ENCODE measurements at places on chromosomes 11 and 22.

- no peak for DNase-seq
Measured at GRCh38 chr11:70580036-70580805, 181.9 kb downstream of the CTTN start.

- DNase-seq: no peak
Measured at GRCh38 chr11:36688132-36688531, 90.1 kb upstream of the RAG2 start.

GRCh38 chr11:101553891-101554292, 29.9 kb downstream of the TRPC6 start:
- DNase-seq: no peak

- peak; percentile 66 for DNase-seq
Measured at GRCh38 chr22:35349368-35349703, 31.6 kb upstream of the HMOX1 start.

DNA sequence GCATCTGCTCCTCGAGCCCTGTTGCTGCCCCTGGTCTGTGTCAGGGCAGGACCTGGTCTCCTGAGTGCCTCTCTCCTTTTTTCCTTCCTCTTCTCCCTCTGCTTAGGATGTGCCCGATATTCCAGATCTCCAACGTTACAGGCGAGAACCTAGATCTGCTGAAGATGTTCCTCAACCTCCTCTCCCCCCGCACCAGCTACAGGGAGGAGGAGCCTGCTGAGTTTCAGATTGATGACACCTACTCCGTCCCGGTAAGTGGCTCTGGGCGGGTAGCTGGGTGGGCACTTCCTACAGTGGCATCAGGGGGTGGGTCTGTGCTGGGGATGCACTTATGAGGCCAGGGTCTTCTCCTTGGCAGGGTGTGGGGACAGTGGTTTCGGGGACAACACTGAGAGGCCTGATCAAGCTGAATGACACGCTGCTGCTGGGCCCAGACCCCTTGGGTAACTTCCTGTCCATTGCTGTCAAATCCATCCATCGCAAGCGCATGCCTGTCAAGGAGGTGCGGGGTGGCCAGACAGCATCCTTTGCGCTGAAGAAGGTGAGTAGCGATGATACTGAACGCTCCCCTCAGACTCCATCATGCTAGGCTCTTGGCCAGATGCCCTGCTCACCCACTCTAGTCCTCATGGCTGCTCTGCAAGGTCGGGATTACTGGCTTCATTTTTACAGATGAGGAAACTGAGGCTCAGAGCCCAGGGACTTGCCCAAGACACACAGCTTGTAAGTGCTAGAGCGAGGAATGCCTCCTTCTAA, 20.3 kb downstream of the GTPBP1 start:
- no peak for DNase-seq

GRCh38 chr11:130783323-130783722, 133.0 kb downstream of the SNX19 start:
- no peak for DNase-seq

- DNase-seq: no peak
Measured at GRCh38 chr11:36304351-36304750, 8.3 kb downstream of the PRR5L start.

DNA sequence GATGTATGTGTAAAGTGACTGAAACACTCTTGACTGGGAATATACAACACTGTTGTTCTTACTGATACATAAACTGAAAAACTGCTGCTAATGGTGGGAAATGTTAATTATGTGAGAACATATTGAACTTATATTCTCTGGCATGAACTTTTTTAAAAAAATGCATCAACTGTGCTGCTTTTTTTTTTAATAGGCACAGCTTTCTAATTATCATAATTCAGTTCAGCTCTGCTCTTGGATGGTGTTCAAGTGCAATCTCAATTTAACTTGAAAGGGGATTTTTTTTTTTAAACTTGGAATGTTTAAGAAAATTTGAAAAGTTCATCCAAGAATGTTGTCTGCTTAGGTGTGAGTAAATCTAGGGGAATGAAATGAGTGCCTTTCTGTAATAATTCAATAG, 5.2 kb downstream of the TEAD1 start:
- no peak for DNase-seq

GRCh38 chr22:37710675-37711074, 13.8 kb downstream of the TRIOBP start:
- no peak for DNase-seq

GRCh38 chr22:36164621-36165020, 4.1 kb upstream of the APOL3 start:
- no peak for DNase-seq

DNA sequence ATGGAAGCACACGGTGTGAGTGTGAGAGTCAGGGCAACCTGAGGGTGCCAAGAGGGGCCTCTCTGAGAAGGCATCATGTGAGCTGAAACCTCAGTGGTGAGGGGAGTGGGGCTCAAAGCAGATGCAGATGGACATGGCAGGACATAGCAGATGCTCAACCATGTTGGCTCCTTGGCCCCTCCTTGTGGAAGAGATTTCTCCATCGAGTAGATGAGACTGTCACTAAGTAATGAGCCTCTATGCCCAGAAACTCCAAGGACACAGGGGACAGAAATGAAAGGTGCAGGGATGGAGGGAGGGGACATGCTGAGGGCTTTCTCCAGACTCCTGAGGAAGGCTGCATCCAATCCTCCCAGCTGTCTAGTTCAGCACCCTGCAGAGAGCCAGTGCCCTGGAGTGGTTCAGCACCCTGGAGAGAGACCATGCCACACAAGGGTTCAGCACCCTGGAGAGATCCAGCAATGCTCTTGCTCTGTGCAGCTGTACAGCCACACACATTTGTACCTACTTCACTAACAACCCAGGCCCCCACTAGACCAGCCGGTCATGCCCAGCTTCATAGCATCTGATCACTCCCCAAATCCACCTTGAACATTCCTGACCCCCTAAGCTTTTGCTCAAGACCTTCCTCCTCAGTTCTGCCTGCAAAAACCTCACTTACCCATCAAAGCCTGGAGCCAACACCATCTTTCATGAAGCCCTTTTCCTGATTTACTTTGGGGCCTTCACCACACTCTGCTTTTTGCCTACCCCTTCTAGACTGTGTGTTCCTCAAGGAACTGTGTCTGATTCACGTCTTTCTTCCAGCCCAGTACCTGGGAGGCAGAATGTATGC, 252.0 kb downstream of the CTTN start:
- DNase-seq: no peak

GRCh38 chr22:24503137-24503842, 8.2 kb downstream of the UPB1 start:
- peak; percentile 30 for DNase-seq

DNA sequence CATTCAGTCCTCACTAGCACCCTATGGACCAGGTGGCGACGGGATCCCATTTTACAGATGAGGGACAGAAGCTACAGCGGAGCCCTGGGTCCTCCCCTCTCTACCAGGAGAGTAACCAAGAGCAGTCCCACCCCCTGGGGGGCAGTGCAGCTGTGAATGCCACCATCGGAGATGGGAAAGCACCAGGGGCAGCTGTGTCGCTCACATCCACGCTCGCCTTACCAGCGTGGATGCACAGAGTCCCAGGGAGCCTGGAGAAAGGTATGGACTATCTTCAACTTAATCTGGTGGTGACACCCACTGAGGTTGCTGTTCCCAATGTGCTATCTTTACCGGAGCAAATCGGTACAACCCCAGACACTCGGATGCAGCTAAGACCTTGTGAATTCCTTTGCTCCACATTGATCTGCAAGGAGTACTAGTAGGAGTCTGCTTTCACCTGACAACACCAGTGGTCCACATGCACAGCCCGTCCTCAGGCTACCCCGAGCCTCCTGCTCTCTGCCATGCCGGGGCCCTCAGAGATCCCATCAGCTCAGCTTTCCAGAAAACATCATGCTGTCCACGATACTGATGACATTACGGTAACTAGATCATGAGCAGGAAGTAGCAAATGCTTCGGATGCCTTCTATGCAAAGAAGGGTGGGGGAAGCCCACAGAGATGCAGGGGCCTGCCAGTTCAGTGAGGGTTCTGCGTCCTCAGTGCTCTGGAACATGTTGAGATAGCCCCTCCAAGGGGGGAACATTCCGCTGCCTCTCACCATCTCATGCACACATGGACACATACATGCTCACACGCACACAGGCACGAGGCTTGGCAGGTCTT, 126.0 kb downstream of the CTTN start:
- no peak for DNase-seq
